ENCODE measurements at places on chromosomes 3 and 15. TPM values are rescaled to one million over a fixed set of nuclear protein-coding genes. Genes with fewer than 3 reads are reported as not detected.

Gene CHST2
- polyA plus RNA-seq: 6.4 TPM

Gene PRSS50
- polyA plus RNA-seq: 0.10 TPM

- DNase-seq: no peak
Observed at GRCh38 chr15:69237718-69238117, 61.0 kb upstream of the PAQR5 start.

Gene AMIGO3
- 1.1 TPM for polyA plus RNA-seq

DNA sequence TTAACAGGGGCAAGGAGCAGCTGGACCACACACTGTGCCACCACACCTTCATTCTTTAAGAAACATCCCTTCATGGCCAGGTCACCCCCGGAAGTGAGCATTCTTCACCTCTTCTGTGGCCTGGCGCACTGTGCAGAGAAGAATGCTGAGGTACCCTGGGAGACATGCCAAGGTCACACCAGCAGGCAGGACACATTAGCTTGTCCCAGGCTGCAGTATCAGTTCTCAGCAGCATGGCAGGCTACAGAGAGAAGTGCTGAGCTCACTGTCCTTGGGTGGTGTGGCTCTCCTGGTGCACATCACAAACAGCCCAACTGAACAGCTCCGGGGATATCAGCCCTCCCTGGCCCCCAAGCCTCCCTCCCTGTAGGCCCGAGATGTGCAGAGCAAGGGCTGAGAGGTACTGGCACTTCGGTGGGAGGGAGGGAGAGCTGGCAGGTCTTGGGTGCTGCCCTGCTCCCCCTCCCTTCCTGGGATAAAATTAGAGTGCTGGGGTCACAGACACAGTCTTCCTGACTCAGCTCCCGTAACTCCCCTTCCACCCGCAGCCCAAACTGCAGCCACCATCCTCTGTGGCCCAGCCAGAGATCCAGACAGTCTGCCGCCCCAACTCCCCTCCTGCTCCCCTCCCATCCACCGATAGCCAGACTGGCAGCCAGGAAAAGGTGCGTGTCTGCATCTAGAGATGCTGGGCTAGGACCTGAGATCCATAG lies 13.4 kb downstream of the SEMA7A start:
- DNase-seq: no peak

Gene MST1R
- 6.8 TPM for polyA plus RNA-seq

- no peak for DNase-seq
Observed at GRCh38 chr3:102123590-102124190, 274.4 kb downstream of the NFKBIZ start.
